Uterus (tissue), 4 donors: ENCODE measurements at places on chromosomes 1 and 21. TPM values are rescaled to one million over a fixed set of nuclear protein-coding genes. Genes with fewer than 3 reads are reported as not detected.

- H3K36me3 ChIP-seq, result no peaks in the 10 kb centered on the region
- DNase-seq, result no peak
- H3K27me3 ChIP-seq, result no peaks in the 10 kb centered on the region
- H3K4me3 ChIP-seq, result no peak overlapping the region
Observed at GRCh38 chr1:102241431-102242338, 245.0 kb upstream of the OLFM3 start.

The BATF3 gene
- 10.3 TPM for total RNA-seq

DNA sequence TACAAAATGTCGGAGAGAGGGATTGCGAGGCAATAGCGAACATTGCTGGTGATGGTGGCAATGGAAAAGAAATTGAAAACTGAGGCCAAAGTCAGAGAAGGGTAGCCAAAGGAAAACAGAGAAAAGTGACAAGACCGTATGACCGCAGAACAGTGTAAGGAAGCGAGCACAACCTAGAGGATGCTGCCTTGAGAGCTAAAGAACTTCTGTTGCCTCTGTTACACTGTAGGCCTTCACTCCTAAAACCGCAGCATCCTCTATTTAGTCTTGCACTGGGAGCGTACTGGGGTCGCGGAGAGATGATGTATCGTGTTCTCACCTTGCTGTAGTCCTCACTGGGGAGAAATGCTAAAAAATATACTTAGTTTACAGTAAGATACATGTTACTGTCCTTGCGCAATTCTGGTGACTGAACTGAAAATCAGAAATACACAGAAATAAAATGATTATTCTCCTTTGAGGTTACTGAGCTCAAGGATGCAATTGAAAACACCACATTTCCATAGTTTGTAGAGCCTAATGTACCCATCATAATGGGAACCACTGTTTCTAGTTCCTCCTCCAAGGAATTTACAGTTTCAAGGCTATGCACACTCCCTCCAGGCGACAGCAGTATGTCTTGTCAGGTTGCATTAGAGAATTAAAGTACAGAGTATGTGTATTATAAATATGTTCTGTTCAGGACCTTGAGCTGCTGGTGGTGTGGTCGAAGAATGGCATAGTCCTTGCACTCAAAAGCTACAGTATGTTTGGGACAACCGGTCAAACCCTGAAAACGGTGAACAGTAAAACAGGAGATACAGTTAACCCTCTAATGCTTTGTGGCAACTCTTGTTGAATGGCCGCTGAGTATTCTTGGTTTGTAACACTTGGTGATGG, 1.3 kb downstream of the NEK7 start:
- H3K36me3 ChIP-seq, result no peaks in the 10 kb centered on the region
- H3K4me1 ChIP-seq, result no peaks in the 10 kb centered on the region
- no peak for DNase-seq
- H3K27ac ChIP-seq, result peak overlapping the region; percentile 99

The TNFRSF18 gene
- total RNA-seq, result not detected

DNA sequence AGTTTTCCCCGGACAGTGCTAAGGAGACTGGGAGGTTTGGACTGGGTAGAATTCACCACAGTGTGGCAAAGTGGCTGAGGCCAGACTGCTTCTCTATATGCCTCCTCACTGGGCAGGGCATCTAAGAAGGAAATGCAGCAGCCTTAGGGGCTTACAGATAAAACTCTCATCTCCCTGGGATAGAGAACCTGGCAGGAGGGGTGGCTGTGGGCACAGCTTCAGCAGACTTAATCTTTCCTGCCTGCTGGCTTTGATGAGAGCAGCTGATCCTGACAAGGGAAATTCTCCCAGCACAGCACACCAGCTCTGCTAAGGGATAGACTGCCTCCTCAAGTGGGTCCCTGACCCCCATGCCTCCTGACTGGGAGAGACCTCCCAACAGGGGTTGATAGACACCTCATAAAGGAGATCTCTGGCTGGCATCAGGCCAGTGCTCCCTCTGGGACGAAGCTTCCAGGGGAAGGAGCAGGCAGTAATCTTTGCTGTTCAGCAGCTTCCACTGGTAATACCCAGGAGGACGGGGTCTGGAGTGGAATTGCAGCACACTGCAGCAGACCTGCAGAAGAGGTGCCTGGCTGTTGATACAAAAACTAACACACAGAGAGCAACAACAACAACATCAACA, 25.2 kb downstream of the KIFAP3 start:
- no peaks in the 10 kb centered on the region for H3K4me1 ChIP-seq
- peak; percentile 17 for DNase-seq
- H3K4me3 ChIP-seq, result no peak overlapping the region
- no peaks in the 10 kb centered on the region for H3K36me3 ChIP-seq
- no peak overlapping the region for H3K27ac ChIP-seq

DNA sequence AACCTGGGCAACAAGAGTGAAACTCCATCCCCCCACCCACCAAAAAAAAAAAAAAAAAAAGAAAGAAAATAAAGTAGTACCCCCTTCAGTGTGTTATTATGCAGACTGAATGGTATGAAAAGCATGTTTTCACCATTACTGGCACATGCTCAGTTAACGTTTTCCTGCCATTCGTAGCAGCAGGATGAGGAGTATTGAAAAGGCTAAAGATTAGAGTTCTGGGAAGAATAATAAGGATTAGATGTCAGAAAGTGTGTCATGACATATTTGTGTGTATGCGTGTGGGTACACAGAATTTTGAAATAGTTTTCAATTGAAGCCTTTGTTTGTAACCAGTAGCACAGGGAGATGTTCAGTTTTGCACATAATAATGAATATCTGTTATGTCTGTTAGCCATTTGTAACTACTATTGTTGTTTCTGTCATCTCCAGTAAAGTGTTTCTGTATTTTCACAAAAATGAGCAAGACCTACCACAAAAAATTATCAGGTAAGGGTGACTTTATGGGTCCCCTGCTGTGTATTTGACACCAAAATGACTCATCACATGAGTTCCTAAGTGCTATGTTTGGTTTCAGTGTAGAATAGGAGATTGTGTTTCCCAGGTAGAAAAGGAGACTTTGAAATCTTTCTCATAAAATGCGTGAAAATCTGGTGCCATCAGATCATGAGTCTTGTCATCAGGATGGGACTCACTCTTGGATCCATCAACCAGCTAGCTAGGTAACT, 358.9 kb downstream of the DISC1 start:
- no peaks in the 10 kb centered on the region for H3K36me3 ChIP-seq
- H3K4me1 ChIP-seq, result no peaks in the 10 kb centered on the region
- no peak overlapping the region for H3K27ac ChIP-seq
- no peak for DNase-seq
- H3K27me3 ChIP-seq, result no peaks in the 10 kb centered on the region

The RSPO1 gene
- 4.6 TPM for total RNA-seq

DNA sequence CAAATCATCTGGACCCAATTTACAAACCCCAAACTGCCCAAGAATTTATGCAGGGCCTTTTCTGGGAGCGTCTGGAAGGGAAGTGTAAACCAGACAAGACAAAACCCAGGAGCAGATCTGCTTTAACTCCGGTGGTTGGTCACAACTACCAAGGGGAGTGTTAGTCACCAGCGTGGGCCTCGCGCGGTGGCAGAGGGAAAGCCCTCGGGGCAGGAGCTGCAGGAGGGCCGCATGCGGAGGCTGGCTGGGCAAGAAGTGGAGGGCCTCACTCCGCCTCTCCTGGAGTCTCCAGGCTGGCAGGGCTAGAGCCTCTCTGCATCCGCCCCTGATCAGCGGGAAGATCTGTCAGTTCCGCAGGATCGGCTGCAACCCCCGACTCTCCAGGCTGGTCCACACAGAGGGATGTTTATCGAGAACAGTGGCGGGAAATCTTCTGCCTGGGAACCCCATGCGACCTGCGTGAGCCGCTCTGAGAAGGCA, 2.0 kb downstream of the COL24A1 start:
- H3K36me3 ChIP-seq, result no peaks in the 10 kb centered on the region
- H3K27ac ChIP-seq, result no peak overlapping the region
- H3K4me1 ChIP-seq, result no peaks in the 10 kb centered on the region
- no peaks in the 10 kb centered on the region for H3K27me3 ChIP-seq
- no peak for DNase-seq

DNA sequence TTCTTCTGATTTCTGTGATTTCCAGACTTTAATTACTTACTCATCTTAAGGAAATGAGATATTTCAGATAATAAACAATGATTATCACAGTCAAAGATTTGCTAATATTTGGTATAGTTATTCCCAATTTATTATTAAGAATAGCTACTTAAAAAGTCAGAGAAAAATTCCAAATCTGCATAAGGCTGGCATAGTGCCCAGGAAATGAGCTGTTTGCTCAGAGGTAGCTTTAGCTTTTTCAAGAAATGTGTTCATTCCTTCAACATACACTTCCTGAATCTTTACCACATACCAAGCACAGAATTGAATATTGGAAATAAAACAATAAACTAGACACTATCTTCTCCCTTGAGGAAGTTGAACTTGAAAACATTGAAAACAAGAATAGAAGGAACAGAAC, 44.3 kb upstream of the KCNK1 start:
- DNase-seq, result no peak
- no peaks in the 10 kb centered on the region for H3K27me3 ChIP-seq
- H3K36me3 ChIP-seq, result no peaks in the 10 kb centered on the region
- H3K27ac ChIP-seq, result no peak overlapping the region

- H3K4me3 ChIP-seq, result no peak overlapping the region
- H3K36me3 ChIP-seq, result no peaks in the 10 kb centered on the region
- peaks cover 4% of the 10 kb centered on the region for H3K4me1 ChIP-seq
- H3K27ac ChIP-seq, result no peak overlapping the region
- H3K27me3 ChIP-seq, result no peaks in the 10 kb centered on the region
Observed at GRCh38 chr1:3785456-3786157, 10.7 kb downstream of the LRRC47 start.

The RASAL2 gene
- 42.5 TPM for total RNA-seq

GRCh38 chr21:45898028-45898350, 83.6 kb upstream of the COL6A1 start:
- no peaks in the 10 kb centered on the region for H3K4me1 ChIP-seq
- H3K27ac ChIP-seq, result no peak overlapping the region
- no peaks in the 10 kb centered on the region for H3K27me3 ChIP-seq
- DNase-seq, result no peak
- no peak overlapping the region for H3K4me3 ChIP-seq

The DEGS1 gene
- 68.2 TPM for total RNA-seq

DNA sequence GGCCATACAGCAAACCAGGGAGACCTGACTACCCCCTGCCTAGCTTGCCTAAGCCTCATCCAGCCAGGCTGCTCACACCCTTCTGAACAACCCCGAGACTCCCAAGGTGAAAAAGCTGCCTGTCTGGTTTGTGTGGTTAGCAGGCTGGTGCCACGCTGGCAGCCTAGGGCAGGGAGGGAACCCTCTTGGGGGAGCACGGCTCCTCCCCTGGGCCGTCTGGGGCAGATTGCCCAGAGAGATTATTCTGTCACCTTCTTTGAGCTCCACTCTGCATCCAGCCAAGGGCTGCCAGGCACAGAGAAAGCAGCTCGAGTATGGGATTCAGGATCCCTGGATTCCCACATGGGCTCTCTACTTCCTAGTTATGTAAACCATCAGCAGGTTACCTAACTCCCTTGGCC, 27.5 kb upstream of the TCEA3 start:
- no peak overlapping the region for H3K4me3 ChIP-seq
- H3K27me3 ChIP-seq, result no peaks in the 10 kb centered on the region
- no peaks in the 10 kb centered on the region for H3K36me3 ChIP-seq
- no peak for DNase-seq
- no peak overlapping the region for H3K27ac ChIP-seq
- no peaks in the 10 kb centered on the region for H3K4me1 ChIP-seq

GRCh38 chr1:74247881-74248528, 12.8 kb downstream of the TNNI3K start:
- DNase-seq, result no peak
- H3K4me3 ChIP-seq, result no peak overlapping the region
- H3K27me3 ChIP-seq, result no peaks in the 10 kb centered on the region
- no peak overlapping the region for H3K27ac ChIP-seq
- no peaks in the 10 kb centered on the region for H3K4me1 ChIP-seq

The INAVA gene
- 8.5 TPM for total RNA-seq

DNA sequence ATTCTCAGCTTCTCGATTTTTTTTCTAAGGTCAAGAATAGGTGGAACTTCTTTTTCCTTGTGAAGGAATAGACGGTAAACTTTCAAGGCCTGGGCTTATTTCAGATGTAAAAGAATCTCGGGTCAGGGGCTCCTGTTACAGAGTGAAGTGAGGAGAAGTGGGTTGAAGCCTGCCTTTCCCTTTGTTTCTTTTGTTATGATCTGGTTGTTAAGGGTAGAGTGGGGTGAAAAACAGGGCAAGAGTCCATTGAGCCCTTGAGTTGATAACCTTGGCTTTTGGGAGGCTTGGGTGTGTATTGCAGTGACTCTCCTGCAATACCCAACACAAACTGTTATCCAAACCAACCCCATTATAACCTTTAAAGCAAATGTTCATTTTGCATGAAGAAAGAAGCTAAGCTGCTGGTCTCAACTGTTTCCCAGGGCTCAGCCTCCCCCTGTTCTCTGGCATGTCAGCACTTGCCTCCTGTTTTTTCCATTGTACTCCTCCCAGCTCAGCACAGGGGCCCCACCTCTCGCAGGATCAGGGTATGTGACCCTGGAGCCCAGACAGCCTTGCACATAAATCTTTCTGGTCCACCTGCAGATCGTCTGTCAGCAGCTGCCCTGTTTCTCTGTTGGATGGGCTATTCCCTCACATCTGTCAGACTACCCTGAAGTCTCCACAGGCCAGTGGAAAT, 102.4 kb downstream of the CACHD1 start:
- H3K27me3 ChIP-seq, result no peaks in the 10 kb centered on the region
- no peak overlapping the region for H3K4me3 ChIP-seq
- no peak overlapping the region for H3K27ac ChIP-seq
- H3K4me1 ChIP-seq, result no peaks in the 10 kb centered on the region

The CLCNKB gene
- 1.2 TPM for total RNA-seq

- no peak overlapping the region for H3K4me3 ChIP-seq
- H3K27me3 ChIP-seq, result no peaks in the 10 kb centered on the region
- no peak for DNase-seq
- peaks cover 8% of the 10 kb centered on the region for H3K4me1 ChIP-seq
- H3K36me3 ChIP-seq, result no peaks in the 10 kb centered on the region
- no peak overlapping the region for H3K27ac ChIP-seq
Observed at GRCh38 chr1:14921057-14921456, 232.5 kb upstream of the TMEM51 start.
